ENCODE measurements at places on chromosomes 16 and 17.

DNA sequence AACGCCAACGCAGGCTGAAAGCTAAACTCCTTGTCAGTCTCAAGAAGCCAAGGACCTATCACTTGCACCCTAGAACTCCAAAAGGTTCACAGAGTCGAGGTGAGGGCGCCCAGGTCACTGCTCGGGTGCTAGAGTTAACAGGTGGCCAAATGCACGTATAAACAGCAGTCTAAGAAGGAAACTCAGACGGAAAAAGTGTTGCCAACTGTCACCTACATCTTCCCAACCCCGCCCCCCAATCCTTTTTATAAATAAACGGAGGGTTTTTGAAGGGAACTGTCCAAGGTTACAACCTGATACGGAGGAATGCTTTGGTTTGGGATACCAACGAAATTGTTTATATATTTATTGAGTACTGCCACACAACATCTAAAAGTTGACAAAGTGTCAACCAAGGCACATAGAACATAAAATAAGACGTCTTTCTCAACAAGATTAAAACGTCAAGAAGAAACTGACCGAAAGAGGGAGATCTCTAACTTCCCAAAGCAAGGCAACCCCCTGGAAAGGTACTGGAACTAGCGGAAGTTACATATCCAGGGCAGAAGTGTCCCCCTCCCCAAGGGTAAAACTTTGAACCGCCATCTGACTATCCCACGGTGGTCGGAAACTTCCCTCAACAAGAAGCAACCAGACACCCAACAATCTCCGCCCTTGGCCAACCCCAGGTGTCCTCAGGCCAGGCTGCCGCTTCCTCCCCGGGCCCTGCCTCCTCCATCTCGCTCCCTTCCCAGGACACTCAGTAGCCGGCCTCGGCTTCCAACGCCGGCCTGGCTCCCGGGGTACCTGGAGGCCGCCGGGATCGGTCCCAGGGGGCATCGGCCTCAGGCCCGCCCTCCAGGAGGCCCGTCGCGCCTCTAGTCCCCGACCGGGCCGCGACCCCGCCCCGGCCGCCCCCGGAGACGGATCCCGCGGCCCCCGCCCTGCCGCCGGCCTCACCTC lies 982 bp downstream of the SPAG9 start:
- peak; percentile 17 for DNase-seq

DNA sequence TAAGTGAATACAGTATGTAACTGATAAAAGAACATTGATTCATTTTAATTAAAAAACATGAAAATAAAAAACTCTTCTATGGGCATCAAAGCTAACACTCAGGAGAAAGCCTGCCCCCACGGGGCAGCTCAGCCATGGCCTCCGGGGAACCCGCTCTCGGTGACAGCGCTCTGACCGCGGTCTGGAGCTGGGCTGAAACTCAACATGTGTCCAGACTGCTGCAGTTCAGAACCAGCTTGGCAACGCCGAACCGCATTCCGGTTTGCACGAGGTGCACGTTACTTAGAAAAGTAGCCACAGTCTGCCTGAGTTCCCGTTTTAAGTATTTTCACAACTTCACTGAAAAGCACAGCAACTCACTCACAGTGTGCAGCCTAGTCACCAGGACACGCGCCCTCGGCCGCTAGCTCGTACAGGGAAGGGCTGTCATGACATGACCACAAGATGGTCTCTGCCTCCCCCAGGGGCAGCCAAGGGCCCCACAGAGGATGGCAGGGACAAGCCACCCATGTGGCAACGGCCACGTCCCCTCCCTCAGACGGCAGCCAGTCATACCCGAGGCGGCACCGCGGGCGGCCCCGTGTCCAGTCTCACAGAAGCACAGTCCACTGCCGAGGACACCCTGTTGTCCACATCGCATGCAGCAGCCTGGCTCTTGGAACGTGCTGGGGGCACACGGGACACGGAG lies 77.1 kb upstream of the METRNL start:
- DNase-seq, result no peak

- no peak for DNase-seq
These were observed 258.4 kb downstream of the MAP2K6 start for GRCh38 chr17:69672924-69673323.

- no peak for DNase-seq
These were observed 143.8 kb downstream of the CPPED1 start for GRCh38 chr16:12659871-12660270.

DNA sequence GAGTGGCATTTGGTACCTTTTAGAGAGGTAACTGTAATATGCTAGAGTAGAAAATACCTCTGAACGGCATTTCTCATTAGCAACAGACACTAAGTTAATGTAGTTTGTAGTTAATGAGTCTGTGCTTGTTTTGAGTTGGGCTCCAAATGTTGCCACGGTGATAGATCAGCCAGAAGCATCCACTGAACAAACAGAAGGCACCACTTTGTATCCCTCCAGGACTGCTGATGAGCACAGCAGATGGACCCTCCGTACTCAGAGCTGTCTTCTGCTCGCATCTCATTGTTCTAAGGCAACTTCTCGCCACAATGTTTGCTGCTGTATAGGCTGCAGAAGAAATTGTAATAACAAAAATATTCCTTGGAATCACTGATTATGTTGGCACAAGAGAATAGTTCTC lies 56.1 kb downstream of the TNRC6C start:
- DNase-seq, result no peak

DNA sequence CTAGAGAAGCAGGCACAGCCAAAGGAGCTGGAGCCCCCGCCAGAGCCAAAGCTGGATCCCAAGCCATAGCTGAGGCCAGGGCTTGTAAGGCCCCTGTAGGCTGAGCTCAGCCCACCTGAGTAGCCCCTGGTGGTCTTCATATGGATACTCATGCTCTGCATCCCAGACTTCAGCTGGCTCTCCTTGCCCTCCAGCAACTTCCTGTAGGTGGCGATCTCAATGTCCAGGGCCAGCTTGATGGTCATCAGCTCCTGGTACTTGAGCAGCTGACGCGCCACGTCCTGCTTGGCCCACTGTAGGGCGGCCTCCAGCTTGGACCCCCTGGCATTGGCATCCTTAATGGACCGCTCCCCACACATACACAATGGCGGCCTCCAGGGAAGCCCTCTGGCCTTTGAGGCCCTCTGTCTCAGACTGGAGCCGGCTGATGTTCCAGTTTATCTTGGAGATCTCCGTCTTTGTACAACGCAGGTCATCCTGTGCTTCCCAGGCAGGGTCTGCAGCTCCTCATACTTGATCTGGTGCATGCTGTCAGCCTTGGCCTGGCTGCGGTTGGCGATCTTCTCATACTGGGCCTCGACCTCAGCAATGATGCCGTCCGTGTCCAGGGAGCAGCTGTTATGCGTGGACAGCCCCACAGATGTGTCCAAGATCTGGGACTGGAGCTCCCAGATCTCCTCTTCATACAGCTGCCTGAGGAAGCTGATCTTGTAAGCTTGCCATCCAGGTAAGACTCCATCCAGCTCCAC lies 28.9 kb downstream of the IKZF3 start:
- no peak for DNase-seq

GRCh38 chr16:29854520-29855100 lies 8.4 kb downstream of the CDIPT start:
- no peak for DNase-seq

DNA sequence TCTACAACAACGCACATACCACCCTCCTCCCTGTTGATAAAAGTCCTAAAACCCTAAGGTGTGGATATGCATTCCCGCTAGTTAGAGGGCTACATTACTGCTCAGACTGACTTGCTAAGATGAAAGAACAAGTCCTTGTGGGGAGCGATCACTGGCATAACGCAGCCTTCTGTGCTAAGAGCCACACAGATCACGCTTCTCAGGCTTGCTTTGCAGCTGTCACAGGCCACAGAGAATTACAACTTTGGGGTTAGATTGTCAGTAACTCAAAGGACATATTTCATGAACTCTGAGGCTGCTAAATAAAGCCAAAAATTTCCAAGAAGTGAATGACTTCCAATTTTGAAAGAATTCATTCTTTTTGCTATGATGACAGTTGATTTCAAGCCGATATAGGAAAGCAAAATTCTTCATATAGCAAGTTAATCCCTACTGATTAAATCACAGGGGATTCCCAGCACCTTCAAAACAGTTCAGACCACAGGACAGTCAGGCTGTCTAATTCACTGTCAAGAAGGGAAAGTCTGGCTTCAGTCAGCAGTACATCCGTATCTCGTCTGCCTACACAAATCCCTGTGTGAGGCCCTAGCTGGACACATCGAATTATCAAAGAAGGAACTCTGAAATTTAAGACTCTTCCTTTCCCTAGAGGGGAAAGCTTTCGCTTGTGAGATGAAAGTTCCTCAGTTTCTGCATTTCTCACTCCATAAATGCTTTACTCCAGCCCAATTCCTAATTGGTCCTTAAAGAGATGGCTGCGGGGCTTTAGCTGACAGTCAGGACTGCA lies 107.1 kb downstream of the VPS53 start:
- DNase-seq, result no peak

GRCh38 chr17:7393613-7394451 lies 493 bp downstream of the PLSCR3 start:
- DNase-seq, result peak; percentile 82

GRCh38 chr17:40190197-40191021 lies 13.1 kb downstream of the RAPGEFL1 start:
- peak; percentile 47 for DNase-seq

DNA sequence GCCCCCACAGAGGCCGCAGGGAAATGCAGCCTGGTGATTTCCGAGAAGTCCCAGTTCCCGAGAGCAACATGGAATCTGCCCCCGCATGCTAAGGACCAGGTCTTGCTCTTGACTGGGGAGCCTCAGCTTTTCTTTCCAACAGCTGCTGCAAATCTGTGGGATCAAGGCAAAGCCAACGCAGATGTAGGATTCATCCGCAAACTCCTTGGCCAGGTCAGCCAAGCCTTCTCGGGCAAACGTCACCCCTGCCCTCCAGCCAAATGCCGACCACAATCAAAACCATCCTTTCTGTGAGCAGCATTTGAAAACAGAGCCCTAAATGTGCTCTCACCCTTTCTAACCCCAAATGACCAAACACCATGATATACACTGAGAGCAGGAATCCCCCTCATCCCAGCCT lies 54.0 kb downstream of the MRM3 start:
- DNase-seq, result no peak

DNA sequence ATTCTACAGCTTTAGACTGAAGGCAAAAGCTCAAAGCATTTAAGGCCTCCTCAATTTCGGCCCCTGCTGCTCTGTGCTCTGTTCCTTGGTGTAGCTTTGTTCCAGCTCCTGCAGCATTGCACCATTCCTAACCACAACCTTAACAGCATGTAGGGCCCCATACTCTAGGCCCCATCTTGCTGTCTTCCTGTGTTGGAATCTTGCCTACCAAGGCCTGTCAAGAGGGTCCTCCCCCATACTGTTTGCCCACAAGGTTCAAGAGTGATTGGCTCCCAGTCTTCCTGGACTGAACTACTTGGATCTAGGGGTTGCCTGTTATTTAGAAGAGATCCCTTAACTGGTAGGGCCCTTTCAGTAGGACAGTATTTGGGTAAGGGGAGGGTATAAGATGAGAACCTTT lies 26.8 kb downstream of the TRPV2 start:
- DNase-seq, result no peak

DNA sequence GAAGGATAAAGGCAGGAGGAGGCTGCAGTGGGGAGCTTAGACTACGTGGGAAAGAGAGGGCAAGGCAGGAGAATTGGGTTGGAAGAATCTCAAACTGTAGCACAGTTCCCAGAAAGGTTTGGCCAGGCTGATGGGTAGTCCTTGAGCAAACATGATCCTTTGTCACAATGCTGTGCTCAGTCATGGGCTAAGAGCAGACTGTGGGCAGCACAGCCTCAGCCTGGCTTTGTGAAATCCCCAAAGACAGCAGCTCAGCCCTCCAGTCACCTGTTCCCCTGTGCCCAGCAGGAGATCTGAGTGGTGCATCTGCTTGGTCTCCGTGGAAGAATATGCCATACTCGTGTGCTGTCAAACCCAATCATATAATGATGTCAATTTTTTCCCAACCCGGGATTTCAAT lies 10.6 kb upstream of the ENGASE start:
- no peak for DNase-seq

- DNase-seq, result no peak
These were observed 20.2 kb downstream of the NGFR start for GRCh38 chr17:49515196-49515770.

DNA sequence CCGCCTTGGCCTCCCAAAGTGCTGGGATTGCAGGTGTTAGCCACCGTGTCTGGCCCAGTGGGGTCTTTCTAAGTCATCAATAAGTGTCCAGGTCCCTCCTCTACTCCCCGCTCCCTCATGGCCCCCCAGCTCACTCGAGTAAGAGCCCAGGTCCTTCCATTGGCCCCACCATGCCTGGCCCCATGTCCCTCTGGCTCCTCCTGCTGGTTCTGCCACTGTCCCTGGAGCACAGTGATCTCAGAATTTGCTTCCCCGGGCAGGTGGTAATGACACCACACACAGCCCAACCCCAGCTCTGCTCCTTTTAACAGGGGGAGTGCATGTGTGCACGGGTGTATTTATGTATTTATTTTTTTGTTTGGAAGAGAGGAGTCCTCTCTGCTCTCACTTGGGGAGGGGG lies 19.6 kb downstream of the MGAT5B start:
- DNase-seq, result no peak

DNA sequence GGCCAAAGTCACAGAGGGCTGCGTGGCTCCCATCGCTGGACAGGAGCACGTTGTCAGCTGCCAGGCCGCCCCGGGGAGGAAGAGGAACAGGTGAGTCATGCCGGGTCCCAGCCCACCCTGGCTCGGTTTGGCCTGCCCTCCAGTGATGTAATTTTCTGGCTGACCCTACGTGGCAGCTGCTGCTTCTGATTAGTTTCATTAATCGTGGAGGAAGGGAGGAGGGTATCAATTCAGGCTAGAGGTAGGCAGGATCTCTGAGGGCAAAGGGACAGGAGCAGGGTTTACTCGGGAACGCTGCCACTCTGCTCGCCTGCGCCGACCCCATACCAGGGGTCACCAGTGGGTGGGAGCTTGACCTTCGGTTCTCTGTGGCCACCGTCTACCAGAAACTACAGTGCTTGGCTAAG lies 11.7 kb upstream of the SPATA32 start:
- no peak for DNase-seq

DNA sequence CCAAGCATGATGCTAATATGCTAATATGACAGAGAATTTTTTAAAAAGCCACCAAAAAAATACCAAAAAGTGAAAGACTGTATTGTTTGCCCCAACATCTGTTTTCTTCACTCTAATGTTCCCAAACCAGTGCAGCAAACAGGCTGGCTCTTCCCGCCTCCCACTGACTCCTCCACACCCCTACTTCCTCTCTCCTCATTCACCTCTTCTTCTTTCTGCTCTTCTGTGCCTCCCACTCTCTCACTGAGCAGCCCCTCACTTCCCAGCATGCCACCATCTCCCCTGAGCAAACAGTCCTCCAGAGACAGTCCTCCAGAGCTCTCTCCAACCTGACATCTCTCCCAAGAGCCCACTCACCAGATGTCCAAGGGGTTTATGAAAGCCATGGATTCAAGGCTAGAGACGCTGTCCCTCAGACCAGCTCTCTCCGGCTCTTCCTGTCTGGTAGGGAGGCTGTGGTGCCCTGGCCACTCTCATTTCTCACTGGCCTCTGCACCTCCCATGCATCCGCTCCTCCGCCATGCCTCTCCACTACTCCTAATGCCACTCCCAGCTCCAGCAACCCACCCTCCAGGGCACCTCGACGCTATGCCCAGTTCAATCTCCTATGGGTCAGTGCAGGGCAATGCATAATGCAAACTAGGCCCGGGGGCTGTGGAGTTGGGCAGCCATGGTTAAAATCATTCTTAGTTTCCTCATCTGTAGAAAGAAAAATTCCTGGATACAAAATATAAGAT lies 52.9 kb downstream of the ANKRD11 start:
- DNase-seq, result no peak

- no peak for DNase-seq
These were observed 11.1 kb downstream of the CPD start for GRCh38 chr17:30389756-30390300.
